Left forelimb (tissue), 1 donor: ENCODE measurements at places on chromosomes 2 and 18.

- no peak for DNase-seq
These were observed 314.8 kb upstream of the HS6ST1 start for GRCh38 chr2:128633501-128633900.

DNA sequence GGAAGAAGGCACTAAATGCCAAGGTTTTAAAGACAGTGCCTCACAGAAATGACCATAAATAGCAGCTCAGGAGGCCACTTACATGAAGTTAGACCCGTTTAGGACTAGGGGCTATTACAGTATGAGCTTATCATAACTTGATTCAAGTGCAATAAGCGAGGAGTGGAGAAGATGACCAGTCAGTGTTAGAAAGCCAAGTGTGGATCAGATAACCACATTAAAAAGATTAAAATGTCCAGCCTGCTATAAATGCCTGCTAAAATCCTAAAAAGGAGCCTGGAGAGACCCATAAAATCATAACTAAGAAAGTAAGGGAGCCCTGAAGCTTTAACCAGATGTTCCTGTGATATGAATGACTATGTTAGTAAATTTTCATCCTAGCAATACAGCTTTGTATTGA, 117.5 kb upstream of the ZNF521 start:
- DNase-seq, result no peak

DNA sequence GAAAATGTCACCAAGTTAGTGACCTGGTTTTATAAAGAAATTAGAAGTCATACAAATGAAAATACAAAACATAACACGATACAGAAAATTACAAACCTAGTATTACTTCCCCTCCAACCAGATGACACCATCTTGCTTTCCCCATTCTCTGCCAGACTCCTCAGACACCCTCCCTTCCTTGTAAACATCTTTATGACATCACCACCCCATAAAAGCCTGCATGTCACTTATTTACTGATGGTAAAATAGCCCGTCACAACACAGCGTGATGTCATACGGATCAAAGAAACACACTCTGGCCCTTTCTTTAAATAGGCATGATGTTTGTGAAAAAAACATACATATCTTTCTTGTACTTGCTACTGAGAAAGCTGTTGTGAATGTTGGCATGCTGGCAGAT, 254.8 kb upstream of the SOX11 start:
- DNase-seq, result no peak

GRCh38 chr18:58105206-58105887, 61.3 kb downstream of the NEDD4L start:
- no peak for DNase-seq

DNA sequence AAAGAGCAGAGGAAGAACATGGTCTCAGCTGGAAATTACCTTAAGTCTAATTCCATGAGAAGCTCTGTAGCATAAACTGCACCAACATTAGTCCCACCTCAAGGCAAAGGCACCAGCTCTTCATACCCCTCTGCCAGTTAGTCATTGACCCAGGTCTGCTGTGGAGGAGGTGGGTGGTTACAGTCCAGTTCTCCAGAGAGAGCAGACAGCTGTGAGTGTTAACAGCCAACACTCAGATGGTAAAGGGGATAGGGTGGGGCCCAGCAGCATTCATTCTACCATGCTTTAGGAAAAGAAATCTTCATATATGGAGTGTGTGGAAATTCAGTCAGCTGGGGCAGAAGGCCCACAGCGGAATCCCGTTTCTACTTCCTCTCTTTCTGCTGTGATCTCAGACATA, 159.7 kb upstream of the FBXO11 start:
- DNase-seq, result no peak

- no peak for DNase-seq
These were observed 10.6 kb upstream of the HNRNPLL start for GRCh38 chr2:38613126-38613848.

- DNase-seq, result no peak
These were observed 240.3 kb upstream of the HS6ST1 start for GRCh38 chr2:128558895-128559532.

DNA sequence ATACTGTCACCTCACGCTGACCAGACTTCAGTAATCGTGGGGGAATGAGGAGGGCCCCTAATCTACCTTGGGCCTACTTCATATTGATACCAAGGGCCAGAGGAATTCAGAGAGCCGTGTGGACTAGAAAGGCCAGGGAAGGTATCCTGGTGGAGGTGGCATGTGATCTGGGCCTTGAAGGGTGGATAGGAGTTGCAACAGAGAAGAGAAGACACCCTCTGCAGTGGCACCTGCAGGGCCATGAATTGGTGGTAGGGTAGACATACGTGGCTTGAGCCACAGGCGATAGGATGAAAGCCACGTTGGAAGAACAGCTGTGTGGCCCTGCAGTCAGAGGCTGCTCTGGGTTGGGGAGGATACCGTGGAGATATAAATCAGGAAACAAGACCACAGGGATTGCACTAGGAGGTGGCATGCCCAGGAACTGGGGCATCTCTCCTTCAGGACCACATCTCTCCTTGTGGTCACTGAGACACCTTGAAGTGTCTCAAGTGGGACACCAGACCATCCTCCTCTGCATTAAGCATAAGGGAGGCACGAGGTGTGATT, 141.4 kb downstream of the CYP26B1 start:
- DNase-seq, result peak; percentile 22

DNA sequence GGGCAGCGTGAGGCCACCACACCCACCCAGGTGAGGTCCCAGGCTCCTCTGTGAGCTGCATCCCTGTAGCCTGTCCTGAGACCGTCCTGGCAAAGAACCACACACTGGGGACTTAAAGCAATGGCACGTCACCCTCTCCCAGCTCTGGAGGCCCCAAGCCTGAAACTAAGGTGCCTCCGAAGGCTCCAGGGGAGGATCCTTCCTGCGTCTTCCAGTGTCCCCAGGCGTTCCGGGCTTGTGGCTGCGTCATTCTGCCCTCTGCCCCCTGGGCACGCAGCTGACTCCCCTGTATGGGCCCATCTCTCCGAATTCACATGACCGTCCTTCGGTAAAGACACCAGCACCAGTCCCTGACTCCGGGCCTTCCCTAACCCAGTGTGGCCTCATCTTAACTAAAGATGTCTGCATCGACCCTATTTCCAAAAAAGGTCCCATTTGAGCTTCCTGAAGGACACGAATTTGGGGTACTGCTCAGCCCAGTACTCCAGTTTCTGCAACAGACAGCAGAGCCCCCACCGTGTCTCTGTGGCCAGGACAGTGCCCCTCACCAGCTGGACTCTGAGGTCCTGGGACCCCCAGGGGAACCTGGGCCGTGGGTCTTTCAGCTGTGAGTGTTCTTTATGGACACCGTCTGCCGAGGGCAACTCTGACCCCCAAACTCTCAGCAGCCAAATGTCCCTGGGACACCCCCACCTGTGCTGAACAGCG, 75.2 kb upstream of the CTDP1 start:
- no peak for DNase-seq

- peak; percentile 73 for DNase-seq
These were observed 1.3 kb downstream of the PTPRM start for GRCh38 chr18:7568426-7568825.

DNA sequence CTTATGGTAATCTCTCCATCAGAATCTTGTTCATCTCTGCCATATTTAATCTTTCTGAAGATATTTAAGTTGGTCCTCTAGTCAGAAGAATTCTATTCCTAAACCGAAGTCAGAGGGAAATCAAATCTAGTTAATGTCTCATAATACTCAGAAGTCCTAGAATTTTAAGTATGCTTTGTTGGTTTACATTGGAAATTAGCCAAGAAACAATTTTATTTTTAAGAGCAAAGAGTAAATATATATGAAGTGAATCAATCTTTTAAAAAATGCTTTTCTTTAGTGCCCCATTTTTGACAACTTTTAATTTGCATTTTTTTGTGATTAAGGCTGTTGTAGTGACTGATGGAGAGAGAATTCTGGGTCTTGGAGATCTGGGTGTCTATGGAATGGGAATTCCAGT, 38.1 kb downstream of the ME2 start:
- no peak for DNase-seq

DNA sequence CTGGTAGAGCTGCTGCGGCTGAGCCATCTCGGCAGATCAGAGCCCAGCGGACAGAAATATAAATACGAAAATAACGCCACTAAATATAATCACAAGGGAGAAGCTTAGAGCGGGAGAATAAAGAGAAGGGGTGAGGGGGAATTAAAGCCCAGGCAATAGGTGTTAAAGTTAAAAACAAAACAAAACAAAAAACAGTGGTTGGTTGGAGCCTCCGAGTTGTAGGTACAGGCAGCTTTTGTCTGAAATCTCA, 1.3 kb upstream of the MEIS1 start:
- no peak for DNase-seq

DNA sequence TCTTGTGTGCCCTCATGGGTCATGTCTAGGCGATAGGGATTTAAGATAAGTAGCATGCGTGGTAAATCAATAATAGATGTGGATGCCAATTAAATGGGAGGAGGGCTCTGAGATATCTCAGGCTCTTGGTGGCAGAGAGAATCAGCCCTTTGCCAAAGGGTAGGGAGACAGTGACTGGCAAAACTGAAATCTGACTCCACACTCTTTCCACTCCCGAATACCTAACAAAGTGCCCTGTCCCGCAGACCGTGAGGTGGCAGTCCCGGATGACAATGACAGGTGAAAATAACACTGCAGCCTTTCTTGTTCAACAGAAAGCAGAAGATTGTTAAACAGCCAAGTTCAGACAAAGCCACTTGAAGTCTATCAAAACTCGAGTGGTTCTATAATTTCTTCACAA, 47.0 kb downstream of the C2orf76 start:
- DNase-seq, result no peak

- DNase-seq, result no peak
These were observed 66.7 kb downstream of the TRIP12 start for GRCh38 chr2:229855116-229855515.

DNA sequence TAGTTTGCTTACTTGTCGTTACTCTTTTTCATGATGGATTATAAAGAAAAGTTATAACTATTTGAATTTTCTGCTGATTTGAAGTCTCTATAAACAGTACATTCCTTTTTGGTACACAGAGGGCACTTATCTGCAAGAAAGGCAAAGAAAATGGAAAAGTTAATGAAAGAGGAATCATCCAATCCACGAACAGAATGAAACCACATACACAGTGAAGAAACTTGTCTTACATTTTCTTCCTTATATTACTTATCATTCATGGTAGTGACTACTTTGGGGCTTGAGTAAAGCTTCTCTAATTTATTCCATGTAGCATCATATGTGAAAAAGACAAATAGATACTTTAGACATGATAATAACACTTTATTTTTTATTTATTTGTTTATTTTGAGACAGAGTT, 14.8 kb upstream of the ACTR3 start:
- no peak for DNase-seq

- no peak for DNase-seq
These were observed 14.8 kb downstream of the SP110 start for GRCh38 chr2:230205034-230205433.

DNA sequence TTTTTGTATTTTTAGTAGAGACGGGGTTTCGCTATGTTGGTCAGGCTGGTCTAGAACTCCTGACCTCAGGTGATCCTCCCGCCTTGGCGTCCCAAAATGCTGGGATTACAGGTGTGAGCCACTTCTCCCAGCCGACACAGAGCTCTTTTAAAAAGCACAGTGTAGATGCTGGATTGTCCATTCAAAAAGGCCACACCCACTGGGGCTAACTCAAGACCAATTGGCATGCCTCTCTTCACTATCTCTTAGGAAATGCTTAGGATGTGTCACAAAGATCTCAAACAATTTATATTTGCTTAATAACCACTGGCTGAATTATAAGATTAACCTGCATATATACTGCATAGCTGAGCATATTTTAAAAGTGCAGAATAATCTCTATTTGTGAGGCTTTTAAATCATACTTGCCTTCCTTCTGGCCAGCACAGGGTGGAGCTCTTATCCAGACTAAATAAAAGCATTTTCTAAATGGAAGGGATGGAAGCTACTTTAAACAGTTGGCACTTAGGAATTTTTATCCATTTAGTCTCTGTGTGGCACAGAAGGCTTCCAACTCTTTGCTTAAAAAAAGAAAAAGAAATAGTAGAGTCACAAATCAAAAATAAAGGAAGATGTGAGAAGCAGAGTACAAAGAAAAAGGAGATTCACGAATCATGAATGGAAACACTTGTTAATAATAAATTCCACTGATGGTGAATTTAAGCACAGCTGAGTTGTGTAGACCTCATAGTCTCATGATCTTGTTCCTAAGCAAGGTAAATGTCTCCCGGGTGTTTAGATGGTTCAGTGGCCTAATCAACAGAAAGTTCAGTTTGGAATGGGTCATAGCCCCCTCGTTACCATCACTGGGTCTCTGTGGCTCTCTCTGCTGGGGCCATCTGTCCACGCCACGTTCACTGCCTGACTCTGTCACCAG, 22.4 kb downstream of the CRYGD start:
- no peak for DNase-seq

- no peak for DNase-seq
These were observed 62.3 kb downstream of the FIGN start for GRCh38 chr2:163673522-163673921.

DNA sequence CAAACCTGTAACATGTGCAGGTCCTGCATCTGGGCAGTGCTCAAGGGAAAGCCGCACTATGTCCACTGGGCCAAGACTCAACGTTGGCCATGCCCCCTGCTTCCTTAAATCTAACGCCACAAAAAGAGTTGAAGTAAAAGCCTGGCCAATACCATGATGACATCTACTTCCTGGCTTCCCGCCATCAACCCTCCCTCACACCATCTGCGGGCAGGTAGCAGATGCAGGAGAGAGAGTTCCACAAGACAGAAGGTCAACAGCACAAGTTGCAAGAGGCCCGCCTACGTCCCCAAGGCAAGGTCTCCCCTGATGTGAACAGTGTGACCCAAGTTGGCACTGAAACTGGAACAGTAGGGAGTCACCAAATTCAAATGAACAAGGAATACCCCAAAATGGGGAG, 48.4 kb downstream of the ABCG8 start:
- DNase-seq, result no peak

DNA sequence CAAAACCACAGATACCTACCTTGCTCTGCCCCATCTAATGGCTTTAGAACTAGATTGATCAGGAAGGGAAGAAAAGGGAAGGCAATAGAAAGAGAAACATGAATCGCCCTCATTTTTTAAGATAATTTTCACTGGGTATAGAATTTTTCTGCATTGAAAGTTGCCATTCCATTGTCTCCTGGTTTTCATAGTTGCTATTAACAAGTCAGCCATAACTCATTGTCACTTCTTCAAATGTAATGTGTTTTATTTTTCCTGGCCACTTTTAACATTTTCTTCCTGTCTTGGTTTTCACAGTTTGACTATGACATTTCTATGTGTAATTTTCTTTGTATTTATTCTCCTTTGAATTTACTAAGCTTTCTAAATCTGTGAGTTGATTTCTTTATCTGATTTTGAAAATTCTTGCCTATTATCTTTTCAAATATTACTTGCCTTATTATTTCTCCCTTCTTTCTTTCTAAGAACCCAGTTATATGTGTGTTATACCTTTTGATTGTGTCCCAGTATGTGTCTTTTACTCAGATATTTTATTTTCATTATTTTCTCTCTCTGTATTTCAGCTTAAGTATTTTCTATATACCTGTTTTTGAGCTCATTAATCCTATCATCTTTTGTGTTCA, 85.5 kb upstream of the GLI2 start:
- DNase-seq, result no peak

GRCh38 chr2:126786765-126787164, 111.9 kb upstream of the TEX51 start:
- peak; percentile 28 for DNase-seq

- no peak for DNase-seq
These were observed 31.2 kb upstream of the CDKL4 start for GRCh38 chr2:39275016-39275415.
